ENCODE measurements at places on chromosomes 4 and X. TPM values are rescaled to one million over a fixed set of nuclear protein-coding genes. Genes with fewer than 3 reads are reported as not detected.

DNA sequence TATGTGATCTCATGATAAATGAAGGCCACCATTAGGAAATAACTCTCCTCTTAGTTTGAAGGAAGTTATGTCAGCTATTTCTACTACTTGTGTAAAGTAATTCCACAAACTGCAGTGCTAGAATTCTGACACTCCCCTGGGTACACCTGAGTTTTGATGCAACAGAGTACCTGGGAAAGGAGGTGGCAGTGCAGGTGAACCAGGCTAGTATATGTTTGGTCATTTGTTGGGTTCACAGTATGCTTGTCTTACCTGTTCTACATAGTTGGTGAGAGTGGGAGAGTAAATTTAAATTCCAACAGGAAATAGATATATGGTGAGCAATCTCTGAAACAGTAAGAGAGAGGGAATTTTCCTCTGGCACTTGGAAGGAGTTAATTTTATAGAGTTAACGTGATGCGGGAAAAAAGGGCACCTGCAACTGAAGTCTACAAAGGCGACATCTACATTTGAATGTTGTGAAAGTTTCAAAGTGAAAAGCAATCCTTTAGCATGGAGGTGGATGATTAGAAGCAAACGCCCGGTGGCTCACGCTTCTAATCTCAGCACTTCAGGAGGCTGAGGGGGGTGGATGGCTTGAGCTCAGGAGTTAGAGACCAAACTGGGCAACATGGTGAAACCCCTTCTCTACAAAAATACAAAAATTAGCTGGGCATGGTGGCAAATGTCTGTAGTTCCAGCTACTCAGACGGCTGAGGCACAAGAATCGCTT, 8.3 kb upstream of the SLC10A6 start:
- no peak for DNase-seq

- no peak for DNase-seq
Observed at GRCh38 chr4:102335616-102336015, 9.7 kb downstream of the SLC39A8 start.

DNA sequence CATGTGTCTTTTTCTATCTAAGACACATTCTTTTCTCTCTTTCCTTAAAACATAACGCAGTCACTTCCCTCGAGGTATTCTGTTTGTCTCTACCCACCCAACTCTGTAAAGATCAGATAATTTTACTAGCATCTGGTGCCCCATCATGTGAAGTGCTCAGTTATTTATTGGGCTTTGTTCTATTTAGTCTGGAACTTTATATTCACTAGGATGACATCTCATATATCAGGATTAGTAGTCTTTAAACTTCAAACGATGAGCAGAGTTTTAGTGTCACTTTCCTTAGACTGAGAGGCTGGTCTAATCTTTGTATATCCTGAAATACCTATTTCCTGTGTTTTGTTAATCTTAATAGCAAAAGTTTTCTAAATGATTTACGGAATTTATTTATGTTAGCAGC, 445.5 kb upstream of the NDST3 start:
- DNase-seq, result no peak

DNA sequence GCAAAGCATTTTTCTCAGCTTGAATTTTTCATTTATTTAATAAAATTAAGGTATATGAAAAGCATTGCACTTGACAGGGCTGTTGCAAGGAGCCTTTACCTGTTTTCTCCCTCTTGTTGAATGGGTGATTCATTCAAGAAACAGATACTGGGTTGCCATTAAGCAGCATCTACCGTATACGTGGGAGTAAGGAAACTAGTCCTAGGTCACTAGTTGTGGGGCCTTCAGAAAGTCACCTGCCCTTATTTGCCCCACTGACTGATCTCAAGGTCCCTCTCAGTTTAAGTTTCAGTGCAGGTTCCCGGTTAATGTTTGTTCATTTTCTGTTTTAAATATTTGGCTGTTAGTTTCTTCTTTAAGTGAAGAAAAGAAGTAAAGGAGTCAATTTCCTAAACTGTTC, 34.0 kb downstream of the LHFPL1 start:
- DNase-seq, result no peak

DNA sequence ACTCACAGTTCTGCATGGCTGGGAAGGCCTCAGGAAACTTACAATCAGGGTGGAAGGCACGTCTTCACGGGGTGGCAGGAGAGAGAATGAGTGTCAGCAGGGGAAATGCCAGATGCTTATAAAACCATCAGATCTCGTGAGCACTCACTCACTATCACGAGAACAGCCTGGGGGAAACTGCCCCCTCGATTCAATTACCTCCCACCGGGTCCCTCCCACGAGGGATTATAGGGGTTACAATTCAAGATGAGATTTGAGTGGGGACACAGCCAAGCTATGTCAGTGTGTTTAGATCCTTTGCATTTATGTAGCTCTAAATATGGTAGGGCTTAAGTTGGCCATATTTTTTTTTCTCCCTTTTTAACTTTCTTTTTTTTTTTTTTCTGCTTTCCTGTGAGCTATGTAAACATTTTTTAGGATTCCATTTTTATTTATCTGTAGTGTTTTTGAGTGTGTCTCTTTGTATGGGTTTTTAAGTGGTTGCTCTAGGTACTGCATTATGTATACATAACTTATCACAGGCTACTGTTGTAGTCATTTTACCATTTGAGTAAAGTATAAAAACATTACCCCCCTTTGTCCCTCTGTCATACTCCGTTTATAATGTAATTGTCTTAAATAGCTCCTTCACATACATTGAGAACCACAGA, 79.0 kb downstream of the ADRA2C start:
- no peak for DNase-seq

DNA sequence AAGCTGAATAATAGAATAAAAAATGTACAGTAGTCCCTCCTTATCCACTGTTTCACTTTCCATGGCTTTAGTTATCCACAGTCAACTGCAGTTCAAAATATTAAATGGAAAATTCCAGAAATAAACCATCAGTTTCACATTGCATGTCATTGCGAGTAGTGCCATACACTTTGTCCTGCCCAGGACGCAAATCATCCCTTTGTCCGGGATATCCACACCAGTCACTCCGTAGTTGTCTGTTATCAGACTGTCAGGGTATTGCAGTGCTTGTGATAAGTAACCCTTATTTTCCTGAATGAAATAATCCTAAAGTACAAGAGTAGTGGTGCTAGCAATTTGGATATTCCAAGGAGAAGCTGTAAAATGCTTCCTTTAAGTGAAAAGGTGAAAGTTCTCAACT, 271.3 kb downstream of the DKK2 start:
- no peak for DNase-seq

GRCh38 chrX:110964786-110965185, 131.2 kb upstream of the PAK3 start:
- DNase-seq, result no peak

GRCh38 chr4:173531086-173531965, 1.3 kb upstream of the HAND2 start:
- DNase-seq, result no peak

- no peak for DNase-seq
Observed at GRCh38 chrX:15679246-15679645, 14.6 kb upstream of the CLTRN start.

- DNase-seq, result no peak
Observed at GRCh38 chr4:37735578-37735977, 49.4 kb upstream of the RELL1 start.

The GNRHR gene
- total RNA-seq, result not detected

The TLL1 gene
- total RNA-seq, result 39.2 TPM

The HS6ST2 gene
- total RNA-seq, result 6.2 TPM

The PDS5A gene
- total RNA-seq, result 72.8 TPM

All from osteocyte (in vitro differentiated cells).